ENCODE measurements at places on chromosomes 7 and 10.
A peak's percentile ranks its signal among the peaks of the same experiment; 100 is the strongest.

GRCh38 chr10:98293550-98294269, 25.7 kb upstream of the LOXL4 start:
- DNase-seq, result no peak

DNA sequence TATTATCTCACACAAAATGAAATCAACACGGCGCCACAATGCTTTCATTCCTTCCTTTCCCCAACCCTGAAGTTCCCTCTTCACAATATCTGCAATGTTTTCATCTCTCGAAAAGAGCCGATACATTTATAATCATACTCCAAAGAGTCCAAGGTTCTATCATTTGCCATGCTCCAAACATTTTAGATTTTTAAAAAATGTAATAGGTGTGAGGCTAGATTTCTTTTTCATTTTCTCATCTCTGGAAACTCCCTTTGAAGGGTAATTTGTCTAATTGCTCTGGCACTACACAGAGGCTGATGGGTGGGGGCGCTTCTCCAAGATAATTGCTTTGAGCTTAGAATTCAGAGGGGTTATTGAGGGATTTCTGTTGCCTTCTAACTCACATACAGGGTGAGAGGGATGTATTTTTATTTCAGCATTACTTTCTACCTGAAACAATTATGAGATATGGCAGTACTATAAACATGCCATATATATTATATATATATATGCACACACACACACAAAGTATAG, 4.9 kb downstream of the DLX5 start:
- DNase-seq, result no peak

GRCh38 chr7:49660170-49660783, 113.2 kb upstream of the VWC2 start:
- no peak for DNase-seq

DNA sequence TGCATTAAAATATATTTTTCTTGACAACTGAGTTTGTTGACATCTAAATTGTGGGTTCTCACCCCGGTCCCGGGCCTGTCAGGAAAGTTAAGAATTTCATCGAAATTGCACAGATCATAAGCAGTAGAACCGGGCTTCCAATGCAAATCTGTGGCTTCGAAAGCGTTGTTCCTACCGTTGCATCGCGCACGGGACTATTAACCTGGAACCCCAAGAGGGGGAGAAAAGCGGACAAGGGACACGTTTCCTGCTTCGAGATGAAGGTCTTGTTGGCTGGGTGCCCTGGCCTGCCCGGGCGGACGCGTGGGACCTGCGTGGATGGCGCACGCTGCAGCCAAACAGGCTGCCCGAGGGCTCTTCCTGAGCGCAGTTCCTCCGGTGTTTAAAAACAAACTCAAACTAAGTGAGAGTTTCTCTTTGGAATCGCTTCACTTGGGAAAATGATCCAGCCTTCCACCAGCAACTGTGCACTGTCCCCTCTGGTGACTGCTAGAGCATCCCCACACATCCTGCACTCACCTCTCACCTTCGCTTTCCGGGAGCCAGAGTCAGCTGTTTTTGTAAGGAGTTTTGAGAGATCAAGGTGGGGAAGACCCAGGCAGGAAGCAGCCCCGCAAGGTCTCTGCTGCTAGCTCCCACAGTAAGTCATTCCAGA, 5.1 kb upstream of the TBX20 start:
- DNase-seq, result no peak

GRCh38 chr10:71213761-71214440, 1.5 kb downstream of the UNC5B start:
- DNase-seq, result peak; percentile 72

DNA sequence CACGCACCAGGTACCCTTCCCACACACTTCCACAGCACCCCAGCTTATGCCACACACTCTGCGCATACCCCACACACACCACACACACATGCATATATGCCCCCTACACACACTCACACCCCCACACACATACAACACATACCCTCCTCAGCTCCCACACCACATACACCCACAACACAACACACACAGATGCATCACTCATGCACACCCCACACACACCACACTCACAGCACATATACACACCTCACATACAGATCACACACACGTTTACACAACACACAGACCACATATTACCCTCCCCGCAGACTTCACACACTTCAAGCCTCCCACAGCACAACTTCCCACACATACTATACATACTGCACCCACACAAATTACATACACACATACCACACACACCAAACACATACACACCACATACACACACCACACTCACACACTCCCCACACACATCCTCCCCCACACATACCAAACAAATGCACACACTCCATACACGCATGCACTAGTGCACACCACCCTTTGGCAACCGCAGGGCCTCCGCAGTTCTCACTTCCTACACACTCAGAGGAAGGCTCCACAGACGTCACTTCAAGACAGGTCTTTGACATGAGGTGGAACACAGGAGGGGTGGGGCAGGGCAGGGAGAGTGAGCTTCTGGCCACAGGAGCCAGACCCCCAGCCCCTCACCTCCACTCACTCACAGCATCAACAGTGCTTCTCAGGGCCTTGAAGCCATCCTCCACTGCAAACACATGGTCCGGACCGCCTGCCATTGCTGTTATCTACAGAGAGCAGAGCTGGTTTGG, 18.5 kb upstream of the ANTXRL start:
- no peak for DNase-seq

- no peak for DNase-seq
Observed at GRCh38 chr10:20598590-20598989, 298.5 kb downstream of the NEBL start.

DNA sequence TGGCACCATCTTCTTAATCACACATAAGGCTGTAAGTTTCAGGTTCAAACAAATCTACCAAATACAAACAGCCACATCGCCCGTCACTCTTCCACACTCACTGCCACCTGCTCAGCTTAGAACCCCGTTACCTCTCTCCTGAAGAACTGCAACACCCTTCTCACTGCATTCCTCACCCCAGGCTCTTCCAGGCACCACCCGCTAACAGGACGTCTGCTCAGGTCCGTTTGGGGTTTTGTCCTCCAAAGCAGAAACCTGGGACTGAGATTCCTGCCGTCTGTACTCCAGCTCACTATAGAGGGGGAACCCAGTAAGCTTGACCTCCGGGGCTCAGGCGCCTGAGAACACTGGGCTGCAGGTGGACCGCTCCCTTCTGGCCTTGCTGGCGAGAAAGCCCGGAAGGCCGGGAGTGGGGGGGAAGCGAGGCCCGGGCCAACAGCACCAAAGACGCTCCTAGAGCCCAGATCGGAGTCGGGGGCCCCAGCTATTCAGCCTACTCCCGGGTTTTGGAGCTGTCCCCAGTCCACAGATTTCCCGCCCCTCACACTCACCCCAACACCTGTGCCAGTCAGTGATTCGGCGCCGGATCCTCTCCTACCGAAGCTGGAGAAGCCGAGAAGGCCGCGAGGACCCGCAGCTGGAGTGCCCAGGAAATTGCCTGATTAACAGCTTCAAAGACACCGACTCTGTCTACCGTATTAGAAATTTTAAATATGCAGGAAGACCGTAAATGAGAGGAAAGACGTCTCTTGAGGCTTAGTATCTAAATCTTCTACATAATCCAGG, at the start of gene AP3M1:
TSS of gene AP3M1 (minus strand) at position 625 of the 786 bp plus-strand sequence. CDS start 12,449 bp downstream, outside the sequence.
- DNase-seq, result no peak

- peak; percentile 86 for DNase-seq
Observed at GRCh38 chr10:102334101-102334500, 61.4 kb upstream of the NFKB2 start.

- peak; percentile 50 for DNase-seq
Observed at GRCh38 chr7:149126662-149127266, 640 bp upstream of the ZNF425 start.

GRCh38 chr10:58641708-58642107, 129.0 kb downstream of the BICC1 start:
- no peak for DNase-seq

DNA sequence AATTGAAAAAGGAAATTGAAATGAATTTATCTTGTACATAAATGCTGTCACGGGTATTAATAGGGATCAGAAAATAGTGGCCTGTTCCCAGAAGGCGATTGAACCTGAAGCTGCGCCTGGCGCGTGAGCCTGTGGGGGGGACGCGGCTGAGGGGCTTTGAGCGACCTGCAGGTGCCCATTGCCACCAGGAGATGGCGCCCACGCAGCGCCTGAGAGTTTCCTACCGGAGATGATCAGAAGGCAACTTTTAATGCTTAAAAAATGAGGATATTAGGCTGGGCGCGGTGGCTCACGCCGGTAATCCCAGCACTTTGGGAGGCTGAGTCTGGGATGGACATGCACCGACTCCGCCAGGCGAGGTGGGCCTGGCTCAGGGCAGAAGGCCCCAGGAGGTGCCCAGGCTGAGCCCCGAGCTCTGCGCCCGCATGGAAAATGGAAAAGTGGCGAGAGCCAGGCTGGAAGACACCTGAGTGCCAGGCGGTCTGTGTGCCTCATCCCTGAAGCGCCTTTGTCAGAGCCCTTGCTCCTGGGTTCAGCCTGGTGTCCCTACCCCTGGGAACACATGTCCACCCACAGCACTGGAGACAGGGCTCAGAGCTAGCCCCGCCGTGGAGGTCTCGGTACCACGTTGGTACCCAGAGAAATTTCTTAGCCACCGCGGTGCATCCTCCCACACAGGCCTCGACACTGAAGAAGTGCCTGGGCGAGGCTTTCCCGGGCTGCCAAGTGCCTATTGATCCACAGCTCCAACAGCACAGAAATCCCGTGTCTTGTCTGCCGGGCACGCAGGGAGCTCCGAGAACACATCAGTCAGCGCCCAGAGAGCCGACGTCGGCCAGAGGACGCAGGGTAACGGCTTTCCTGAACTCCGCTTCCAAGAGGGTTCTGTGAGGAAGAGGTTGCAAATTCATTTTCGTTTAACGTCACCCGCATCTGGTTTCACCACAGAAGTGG, 117.4 kb downstream of the INPP5A start:
- peak; percentile 75 for DNase-seq

DNA sequence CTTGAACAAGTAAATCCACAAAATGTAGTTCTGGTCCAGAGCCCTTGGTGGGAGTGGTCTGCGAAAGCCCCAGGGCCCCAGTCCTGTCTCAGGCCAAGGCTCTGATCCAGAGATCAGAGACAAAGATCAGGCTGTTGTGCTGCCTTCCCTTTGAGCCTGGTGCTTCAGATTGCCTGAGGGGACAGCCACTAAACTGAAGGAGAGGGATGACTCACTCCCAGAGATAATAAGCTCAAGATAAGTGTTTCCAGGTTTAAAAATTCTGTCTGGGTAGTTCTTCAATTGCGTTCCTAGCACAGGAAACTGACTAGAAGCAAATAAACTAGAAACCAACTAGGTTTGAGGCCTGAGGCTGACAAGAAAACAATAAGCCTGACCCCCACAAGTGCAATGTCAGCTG, 190.2 kb downstream of the RAMP3 start:
- DNase-seq, result no peak

DNA sequence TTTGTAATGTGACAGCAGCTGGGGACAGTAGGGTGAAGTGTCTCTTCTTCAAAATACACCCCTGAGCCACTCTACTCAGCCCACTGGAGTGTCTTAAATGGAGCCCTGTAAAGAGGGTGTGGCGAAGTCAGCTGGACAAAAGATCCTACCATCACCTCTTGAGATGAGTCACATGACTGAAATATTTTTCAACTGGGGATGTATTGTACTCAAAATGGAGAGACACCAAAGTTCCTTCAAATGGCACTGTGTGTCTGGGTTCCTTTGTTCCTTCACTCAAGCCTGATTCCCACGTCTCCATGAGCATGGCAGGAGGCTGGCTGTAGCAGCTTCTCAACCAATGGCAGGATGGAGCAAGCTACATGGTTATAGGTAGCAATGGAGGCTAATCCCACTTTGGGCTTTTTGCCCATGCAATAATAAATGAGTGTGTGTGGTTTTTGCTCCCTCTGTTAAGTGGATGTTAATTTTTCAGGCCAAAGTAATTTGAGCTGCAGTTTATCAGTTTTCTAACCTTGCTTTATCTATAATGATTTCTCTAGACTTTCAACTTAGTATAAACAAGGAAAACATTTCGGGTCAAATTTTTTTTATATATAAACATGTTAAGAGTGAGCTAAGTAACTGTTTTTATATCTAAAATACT, 68.2 kb downstream of the CLEC2L start:
- DNase-seq, result no peak

GRCh38 chr10:74875966-74876365, 49.6 kb downstream of the KAT6B start:
- no peak for DNase-seq

DNA sequence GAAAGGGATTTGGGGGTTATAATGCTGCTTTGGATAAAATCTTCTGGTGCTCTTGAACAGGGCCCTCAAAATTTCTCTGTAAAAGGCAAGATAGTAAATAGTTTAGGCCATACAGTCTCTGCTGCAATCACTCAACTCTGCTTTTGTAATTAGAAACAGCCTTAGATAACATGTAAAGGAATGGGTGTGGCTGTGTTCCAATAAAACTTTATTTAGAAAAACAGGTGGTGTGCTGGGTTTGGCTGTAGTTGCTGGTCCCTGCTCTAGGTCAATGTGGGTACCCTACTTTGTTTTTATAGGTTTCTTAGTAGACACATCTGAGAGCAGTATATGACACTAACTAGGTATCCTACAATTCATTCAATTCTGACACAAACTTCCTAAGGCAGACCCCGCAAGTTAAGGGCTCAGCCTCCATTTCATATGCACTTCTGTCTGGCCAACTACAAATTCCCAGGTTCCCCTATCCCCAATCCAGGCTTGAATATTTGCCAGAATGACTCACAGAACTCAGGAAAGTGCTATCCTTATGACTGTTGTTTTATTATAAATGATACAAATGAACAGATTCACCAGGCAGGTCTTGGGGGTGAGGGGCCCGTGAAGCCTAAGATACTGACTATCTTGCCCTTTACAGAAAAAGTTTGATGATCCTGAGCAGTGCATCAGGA, 349.9 kb downstream of the RPS24 start:
- DNase-seq, result no peak

DNA sequence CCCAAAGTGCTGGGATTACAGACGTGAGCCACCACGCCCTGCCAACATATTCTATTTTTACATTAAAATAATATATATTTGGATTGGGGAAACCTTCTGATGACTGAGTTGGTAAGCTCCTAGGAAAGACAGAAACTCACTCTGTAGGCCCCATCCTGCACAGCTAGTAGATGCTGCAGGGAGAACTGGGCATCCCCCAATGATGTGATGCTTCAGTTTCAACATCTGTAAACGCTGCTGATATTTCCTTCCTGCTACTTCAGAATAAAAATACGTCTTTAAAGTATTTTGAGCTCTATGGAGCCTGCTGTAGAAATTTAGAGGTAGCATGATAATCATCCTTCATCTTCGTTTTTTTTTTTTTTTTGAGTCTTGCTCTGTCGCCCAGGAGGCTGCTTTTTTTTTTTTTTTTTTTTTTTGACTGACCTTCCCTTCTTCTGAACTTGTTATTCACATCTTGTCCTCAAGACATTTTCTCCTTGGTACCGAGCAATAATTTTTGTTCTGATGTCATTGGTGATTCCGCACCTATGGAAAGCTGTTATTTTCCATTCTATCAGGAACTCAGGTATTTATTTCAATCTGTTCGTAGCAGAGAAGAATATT, 21.8 kb upstream of the INPP5F start:
- DNase-seq, result no peak

DNA sequence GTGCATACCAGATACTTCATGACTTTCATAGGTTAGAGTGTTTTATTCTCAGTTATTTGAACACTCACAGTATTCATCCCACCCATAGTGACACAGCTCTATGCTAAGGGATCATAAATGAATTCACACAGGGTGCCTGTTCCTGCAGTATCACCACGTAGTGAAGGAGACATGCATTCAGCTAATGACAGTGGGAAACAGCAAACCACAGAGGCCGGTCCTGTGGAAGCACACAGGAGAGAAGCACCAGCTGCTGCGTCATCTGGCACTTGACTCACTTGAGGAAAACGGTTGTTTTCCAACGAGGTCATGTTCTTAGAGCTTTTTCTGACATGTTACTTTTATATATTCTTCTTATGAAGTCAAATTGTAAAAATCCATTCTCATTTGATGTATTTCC, 73.0 kb downstream of the UBE3C start:
- DNase-seq, result peak; percentile 58

GRCh38 chr10:123429706-123430221, 236.4 kb upstream of the GPR26 start:
- DNase-seq, result peak; percentile 4

All from G401 (cell line).